Stimulated activated CD8-positive, alpha-beta memory T cell treated with anti-CD3 and anti-CD28 coated beads, Interleukin-4, amount 100 ng/mL, for 1 hour (primary cell): ENCODE measurements at places on chromosomes 12 and 14.

- DNase-seq, result no peak
Measured at GRCh38 chr12:58529897-58530741, 390.2 kb downstream of the LRIG3 start.

DNA sequence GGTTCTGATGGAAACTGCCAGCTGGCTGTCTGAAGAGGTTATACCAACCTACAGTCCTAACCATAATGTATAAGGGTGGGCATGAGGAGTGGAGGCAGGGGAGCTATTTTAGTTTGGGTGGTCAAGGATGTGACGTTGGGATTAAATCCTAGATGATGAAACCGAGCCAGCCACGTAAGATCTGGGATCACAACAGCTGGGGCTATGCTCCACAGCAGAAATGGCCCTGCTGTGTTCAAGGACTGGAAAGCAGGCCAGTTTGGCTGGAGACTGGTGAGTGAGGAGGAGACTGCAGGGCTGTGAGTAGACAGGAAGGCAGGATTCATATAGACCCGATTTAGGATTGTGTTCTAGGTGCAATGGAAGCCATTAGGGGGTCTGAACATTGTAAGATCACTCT lies 66.1 kb downstream of the SAMD4A start:
- DNase-seq, result no peak

DNA sequence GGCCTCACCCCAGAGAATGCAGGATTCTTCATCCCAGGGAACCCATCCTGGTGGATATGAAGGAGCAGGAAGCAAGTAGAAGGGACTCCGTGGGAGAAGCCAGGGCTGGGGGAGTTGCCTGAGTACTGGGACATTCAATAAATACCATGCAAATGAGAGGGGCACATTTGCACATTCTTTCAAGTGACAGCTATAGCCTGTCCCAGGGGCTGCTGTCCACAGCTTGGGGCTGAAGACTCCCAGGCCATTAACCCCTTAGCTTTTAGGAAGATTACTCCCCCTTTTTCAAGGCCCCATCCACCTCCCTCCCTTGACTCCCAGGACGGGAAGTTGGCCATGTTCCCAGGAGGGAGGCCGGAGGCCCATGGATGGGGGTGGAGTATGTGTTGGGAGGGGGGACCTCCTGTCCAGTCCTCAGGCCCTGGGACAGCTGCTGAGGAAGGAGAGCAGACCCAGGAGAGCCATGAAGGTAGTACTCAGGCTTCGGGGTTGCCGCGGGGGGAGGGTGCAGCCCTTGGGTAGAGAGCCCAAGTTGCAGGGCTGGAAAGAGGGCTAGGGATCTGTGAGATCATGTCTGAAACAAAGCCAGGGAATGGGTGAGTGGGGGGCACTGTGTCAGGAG lies 974 bp upstream of the TNS2 start:
- DNase-seq, result no peak

GRCh38 chr14:60195179-60195810 lies 30.1 kb upstream of the DHRS7 start:
- DNase-seq, result no peak
